ENCODE measurements at places on chromosomes 3 and 15. TPM values are rescaled to one million over a fixed set of nuclear protein-coding genes. Genes with fewer than 3 reads are reported as not detected.

DNA sequence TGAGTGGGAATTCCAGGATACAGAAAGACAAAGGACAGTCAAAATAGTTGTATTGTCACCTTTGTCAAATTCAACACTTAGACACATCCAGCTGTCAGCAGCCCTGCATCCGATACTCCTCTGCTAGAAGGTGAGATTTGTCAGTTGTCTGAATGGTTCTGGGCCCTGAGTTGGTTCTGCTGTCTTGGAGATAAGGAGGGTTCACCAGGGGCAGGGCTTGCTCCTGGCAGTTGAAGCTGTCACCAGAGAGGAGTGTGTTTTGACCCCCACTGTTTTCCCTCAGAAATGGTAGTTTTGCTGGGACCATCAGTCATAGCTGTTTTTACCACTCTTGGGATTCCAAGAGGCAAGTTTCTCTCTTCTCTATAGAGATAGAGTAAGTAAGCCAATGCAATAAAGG lies 3.2 kb upstream of the KY start:
- DNase-seq, result peak; percentile 58

GRCh38 chr3:71262364-71263265 lies 320.9 kb downstream of the FOXP1 start:
- no peak for DNase-seq

- DNase-seq, result no peak
Measured at GRCh38 chr15:69881302-69881670, 216.4 kb downstream of the TLE3 start.

DNA sequence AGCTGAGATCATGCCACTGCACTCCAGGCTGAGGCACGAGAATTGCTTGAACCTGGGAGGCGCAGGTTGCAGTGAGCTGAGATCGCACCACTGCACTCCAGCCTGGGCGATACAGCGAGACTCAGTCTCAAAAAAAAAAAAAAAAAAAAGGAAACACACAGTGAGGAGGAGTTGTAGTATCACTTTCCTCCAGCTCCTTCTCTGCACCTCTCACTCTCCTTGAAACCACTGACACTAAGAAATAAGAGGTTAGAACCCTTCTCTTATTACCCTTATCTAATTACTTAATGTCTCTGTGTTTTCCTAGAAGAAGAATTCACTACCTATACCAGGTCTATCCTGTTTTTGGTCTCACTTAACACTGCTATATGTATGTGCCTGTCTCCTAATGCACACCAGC lies 31.7 kb downstream of the RAB27A start:
- no peak for DNase-seq

DNA sequence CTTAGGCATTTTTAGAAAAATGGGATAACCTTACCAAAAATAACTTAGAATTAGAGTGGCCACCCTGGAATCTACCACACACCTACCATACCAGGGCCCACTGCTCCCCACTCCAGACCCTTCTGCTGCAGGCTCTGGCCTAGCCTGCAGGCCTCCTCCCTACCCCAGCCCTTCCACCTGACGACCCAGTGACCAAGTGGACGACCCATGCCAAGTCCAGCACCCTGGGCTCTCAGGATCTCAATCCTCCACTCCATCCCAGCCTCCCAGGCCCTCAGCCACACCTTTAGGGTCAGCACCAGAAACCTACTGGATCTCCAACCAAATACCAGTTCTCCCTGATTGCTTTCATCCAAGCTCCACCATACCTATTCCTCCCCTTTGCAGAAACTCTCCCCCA lies 145.8 kb downstream of the TPRA1 start:
- no peak for DNase-seq

DNA sequence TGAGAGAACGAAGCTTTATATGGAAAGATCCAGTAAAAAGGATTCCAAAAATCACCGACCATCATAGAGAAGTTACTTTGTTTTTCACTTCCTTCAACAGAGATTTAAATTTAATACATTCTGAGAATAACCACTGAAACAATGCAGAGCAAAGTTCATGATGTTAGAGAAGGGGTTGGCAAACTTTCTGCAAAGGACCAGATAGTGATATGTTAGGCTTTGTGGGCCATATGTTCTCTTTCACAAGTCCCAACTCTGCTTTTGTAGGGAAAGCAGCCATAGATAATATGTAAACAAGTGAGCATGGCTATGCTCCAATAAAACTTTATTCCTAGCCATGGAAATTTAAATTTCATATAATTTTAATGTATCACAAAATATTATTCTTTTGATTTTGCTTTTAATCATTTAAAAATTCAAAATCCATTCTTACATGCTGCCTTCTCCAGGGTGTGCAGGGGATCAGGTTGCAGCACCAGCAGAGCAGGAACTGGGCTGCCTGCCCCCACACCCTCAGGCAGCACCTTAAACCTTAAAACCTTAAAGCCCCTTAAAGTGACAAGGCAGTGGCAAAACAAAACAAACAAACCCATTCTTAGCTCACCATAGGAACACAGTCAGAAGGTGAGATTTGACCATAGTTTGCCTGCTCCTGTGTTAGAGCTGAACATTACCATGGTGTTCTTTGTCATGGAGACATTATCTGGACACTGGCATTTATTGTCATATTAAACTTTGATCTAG lies 16.9 kb upstream of the IGSF10 start:
- no peak for DNase-seq

DNA sequence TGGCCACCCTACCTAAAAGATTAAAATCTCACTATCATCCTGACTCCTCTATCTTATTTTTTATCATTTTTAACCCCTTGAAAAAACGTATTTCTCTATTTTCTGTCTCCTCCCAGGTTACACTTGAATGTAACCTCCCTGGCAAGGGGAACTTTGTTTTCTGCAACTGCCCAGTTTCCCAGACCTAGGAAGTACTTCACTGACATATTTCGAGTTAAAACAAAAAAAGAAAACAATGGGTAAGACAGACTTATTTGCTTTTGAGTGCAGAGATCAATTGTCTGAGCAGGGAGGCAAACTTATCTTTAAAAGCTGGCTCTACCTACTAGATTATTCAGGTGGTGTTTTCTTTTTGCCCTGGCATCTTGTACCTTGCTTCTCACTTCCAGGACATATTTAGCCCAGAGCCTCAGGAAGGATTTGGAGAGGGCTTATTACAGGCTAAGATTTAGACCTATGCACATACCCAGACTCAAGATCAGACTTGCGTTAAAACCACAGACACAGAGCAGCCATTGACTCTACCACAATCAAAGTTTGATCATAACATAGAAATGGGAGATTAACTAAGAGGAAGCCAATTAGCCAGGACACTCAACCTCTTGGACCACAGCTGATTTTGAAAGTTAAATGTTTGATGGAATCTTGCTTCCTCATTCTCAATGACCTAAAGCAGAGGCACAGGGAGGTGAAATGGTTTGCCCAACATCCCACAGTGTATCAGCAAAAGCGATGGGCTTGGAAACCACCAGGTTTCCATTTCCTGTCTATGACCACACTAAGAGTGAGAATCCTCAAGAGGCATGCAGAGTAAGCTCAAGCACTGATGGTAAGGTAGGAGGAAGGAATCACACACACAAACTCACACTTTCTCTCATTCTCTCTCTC lies 169.5 kb upstream of the THBS1 start:
- DNase-seq, result no peak

GRCh38 chr3:59654123-59654479 lies 604.3 kb upstream of the CFAP20DC start:
- no peak for DNase-seq

DNA sequence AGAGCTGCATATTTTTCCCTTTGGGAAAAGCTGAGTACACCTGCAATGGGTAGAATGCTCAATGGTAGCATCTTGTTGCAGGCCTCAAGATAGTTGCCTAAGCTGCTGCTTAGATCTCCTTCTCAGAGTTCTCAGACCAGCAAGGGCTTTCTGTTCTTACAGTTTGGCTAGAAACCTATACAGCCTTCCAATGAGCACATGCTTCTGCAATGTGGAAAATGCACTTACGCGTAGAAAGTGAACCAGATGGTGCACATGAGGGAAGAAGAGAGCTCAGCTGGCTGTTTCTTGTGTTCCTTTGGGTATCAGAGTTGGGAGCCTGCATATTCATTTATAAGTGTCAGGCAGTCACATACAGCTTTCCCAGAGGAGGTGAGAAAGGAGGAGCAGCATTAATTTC lies 136.4 kb downstream of the B3GALNT1 start:
- no peak for DNase-seq

DNA sequence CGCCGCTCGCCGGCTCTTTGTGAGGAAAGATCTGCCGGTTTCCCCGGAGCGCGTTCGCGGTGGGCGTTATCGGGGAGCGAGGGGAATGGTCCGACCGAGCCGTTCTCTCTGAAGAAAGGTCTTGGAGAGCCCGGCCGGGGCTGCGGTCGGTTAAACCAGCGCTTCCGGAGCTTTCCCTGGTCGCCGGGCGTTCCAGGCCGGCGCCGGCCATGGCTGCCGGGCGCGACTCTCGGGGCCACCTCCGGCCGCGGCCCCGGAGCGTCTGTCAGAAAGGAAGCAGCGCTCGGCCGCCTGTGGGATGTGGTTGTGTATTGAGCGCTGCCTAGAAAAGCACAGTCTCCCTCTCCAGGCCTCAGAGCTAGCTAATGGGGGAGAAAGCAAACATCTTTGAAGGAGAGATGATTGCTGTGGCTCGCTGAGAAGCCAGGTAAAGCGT lies 731 bp downstream of the FYTTD1 start:
- no peak for DNase-seq

DNA sequence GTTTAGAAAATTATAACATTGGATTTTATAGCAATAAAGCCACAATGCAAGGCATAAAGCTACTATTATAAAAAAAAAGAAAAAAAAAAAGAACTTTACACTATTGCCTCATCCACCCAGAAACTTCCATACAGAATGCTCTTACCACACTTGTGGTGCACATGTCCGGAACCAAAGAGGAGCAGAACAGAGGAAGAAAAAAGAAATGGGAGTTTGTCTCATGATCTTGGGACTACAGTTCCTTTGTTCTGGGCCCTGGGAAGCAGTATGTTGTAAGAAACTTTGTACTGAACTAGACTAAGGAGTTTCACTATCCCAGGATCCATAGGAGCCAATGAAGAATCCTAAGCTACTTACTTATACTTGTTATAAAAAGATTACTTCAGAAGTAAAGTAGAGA lies 36.1 kb downstream of the FMN1 start:
- DNase-seq, result no peak

DNA sequence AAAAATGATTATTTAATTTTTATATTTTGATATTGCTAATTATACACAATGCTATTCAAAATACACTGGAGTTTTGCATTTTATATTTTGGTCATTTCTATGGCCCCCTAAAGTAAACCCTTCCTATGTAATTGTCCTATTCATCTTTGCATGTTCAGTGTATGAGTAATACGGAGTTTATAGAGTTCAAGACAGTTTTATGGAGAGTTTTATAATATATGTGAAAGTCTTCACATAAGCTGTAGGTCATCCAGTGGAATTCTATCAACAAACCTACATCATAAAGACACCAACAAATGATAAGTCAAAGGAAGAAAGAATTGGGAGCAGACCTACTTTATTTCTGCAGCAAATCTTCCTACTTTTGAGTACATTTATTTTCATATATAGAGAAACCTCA lies 1200.4 kb upstream of the EPHA6 start:
- DNase-seq, result no peak

GRCh38 chr3:57791245-57791644 lies 35.1 kb downstream of the SLMAP start:
- DNase-seq, result no peak

- no peak for DNase-seq
Measured at GRCh38 chr3:106783231-106783630, 594.0 kb upstream of the CCDC54 start.

DNA sequence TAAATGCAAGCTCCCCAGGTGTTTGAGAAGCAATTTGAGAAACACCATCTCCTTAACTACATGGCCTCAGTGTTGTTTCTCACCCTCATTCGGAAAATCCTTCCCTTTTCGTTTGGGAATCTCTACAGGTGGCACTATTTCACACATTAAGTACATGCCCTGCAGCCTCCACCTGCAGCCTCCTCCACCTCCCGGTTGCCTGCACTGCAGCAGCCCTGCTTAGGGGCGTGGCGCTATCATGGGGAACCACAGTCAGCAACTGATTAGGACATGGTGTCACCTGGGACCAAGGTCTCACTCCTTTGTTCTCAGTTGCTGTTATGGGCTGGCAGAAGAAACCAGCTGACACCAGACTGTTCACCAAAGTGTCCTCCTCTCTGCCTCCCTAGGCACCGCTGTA lies 11.7 kb upstream of the ZNF774 start:
- no peak for DNase-seq

DNA sequence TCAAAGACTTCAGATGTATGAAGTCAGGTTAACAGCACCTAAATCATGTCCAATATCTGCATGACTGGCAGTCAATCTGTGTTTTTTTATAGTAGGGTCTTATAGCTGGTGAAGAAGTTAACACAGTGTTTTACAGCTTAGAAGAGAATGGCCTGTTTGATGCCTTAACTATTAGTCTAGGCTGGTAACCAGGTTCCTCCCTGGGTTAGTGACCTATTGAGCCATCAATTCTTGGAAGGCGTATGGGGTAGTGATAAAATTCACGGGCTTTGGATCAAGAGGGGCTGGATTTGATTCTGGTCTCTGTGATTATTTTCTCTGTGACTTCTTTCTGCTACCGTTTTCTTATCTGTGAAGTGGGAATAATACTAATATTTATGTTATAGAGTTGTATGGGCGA lies 16.0 kb upstream of the TNFSF10 start:
- no peak for DNase-seq

GRCh38 chr3:107993771-107994170 lies 97.1 kb downstream of the CD47 start:
- DNase-seq, result no peak

- DNase-seq, result no peak
Measured at GRCh38 chr3:151319628-151320027, 3.0 kb upstream of the GPR87 start.

DNA sequence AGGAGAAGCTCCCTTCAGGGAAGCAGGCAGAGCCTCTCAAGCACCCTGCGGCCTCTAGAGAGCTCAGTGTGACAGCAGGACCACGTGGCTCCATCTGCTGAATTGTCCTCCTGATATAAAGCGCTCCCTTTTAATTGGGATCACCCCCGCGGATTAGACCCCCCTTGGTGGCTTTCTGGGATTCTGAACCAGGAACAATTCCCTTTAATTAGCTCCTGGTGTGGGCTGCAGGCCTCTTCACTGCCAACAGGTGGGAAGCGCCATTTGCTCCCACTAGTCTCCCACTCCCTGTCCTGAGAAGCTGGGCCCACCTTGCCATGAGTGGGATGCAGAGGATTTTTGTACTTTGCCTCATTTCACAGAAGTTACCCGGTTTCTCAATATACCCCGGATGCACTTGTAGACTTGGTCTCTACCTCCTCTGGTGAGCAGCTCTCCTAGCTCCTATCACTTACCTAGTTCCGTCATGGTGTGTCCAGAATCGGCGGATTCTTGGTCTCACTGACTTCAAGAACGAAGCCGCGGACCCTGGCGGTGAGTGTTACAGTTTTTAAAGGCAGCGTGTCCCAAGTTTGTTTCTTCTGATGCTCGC lies 592 bp downstream of the PGPEP1L start:
- DNase-seq, result no peak

PRSS50 gene
- total RNA-seq, result not detected

SLC7A14 gene
- total RNA-seq, result 1.2 TPM

BHLHE40 gene
- total RNA-seq, result 347 TPM

ACKR2 gene
- 7.9 TPM for total RNA-seq

UPK1B gene
- not detected for total RNA-seq

GNAT1 gene
- total RNA-seq, result not detected

CD200R1 gene
- total RNA-seq, result 0.49 TPM

HCN4 gene
- total RNA-seq, result 0.25 TPM

SCN5A gene
- total RNA-seq, result 9.3 TPM

SLC28A2 gene
- total RNA-seq, result not detected

CD96 gene
- 13.5 TPM for total RNA-seq

CERS3 gene
- total RNA-seq, result 43.5 TPM

TTLL13 gene
- total RNA-seq, result not detected

ALPK3 gene
- total RNA-seq, result 2.5 TPM

KNG1 gene
- not detected for total RNA-seq

ERICH6 gene
- total RNA-seq, result not detected

NRG4 gene
- total RNA-seq, result not detected
